Endodermal cell (in vitro differentiated cells): ENCODE measurements at places on chromosomes 11 and 22. TPM values are rescaled to one million over a fixed set of nuclear protein-coding genes. Genes with fewer than 3 reads are reported as not detected.
A peak's percentile ranks its signal among the peaks of the same experiment; 100 is the strongest.

The SYCE3 gene
- 0.70 TPM in 1 of 2 replicates, not detected in the other for total RNA-seq

- no peak for DNase-seq
These were observed 127.0 kb upstream of the C11orf58 start for GRCh38 chr11:16611401-16611921.

GRCh38 chr11:85044911-85045310 lies 582.2 kb downstream of the DLG2 start:
- no peak for DNase-seq

- DNase-seq: no peak
These were observed 644.4 kb downstream of the BRD1 start for GRCh38 chr22:49183208-49183825.

The FGF19 gene
- 0.40 to 0.66 TPM (median 0.61 TPM) in 3 replicates for total RNA-seq

DNA sequence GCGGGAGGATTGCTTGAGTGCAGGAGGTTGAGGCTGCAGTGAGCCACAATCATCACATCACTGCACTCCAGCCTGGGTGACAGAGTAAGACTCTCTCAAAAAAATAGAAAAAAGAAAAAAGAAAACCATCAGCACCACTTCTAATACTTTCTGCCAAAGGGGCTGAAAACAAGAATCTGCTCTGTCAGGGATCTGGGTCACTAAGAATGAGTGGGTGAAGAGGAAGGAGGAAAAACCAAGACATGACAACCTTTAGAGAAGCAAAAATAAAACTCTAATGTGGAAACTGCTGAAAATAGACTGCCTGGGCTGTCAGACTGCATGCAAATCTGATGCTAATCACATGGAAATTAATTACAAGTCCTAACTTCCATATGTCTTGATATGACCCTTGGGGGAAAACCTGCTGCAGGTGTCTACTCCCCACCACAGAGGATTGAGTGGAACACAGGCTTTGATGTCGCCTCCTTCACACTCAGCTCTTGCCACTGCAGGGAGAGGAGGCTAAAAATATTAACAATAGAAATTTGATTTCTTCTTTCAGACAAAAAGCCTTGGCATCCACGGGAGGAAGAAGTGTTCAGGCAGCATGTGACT lies 62.5 kb upstream of the CRTAM start:
- DNase-seq: no peak

The PANX3 gene
- total RNA-seq: not detected in 2 replicates

DNA sequence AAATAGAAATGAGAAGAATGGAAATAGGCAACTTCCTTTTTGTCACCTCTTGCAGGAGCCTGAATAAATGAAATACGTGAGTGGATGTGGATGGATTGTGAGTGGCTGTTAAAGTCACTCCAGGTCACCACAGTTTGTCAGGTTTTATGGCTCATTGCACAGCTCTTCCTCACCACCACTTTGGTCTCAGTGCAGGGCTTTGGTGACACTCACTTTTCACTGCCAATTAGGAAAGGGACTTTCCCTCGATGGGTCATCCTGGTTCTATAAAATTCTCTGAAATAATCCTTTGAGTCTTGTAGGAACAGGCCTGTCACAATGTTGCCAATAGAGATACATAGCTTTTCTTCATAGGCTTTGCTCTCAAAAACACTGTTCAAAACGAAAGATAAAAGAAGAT lies 172.4 kb upstream of the C11orf87 start:
- DNase-seq: no peak

The PRG3 gene
- not detected in 3 replicates for total RNA-seq

- DNase-seq: no peak
These were observed 55.1 kb downstream of the CEP164 start for GRCh38 chr11:117382746-117383145.

The SHANK2 gene
- total RNA-seq: 22.3 to 33.2 TPM (median 25.8 TPM) in 3 replicates

The OR8G5 gene
- total RNA-seq: not detected in 3 replicates

DNA sequence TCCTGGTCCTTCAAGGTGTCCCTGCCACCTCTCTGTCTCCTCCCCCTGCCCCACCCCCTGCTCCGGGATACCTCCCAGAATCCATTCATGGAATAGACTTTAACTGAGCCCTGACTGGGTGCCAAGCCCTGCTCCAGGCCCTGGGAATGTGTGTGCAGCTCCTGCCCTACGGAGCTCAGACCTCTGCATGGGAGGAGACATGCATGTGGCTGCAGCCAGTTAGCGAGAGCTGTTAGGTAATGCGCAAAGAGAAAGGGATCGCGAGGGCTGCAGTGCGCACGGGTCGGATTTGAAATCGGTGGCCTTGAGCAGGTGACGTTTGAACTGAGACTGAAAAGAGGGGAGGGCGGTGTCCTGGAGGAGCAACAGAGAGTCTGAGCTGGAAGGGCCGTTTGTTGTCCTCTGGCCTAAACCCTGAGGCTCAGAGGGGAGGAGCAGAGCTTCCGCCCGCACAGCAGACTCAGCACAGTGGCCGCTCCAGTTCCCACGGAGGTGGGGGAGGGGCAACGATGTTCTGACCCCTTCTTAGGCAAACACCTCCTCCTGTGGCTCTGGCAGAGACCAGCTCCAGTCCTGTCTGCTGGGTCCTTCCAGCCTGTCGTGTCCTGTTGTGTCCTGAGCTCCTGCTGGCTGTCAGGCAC lies 19.8 kb upstream of the LRRC10B start:
- DNase-seq: peak; percentile 83

DNA sequence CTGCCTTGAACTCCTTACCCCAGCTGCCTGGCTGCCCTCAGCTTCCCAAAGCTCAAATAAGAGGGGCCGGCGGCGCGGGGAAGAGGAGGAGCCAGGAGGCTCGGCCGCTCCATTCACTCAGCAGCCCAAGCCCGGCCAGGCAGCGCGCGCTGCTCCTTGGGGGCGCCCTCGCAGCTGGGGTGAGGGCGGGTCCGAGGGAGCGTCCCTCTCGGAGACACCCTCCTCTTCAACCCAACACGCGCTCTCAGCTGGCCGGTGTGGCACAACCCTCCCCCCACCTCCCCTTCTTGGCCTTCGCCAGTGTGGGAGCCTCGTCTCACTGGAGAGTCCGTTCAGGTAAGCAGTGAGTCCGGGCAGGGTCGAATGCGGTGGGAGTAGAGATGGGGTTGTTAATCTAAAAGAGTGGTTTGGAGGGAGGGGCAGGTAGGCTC lies at the start of gene WT1:
Gene WT1 (minus strand): TSS at position 29 of the 431 bp plus-strand sequence.
- DNase-seq: peak; percentile 91
